Vagina (tissue), 2 donors: ENCODE measurements at places on chromosomes 7 and 10.

DNA sequence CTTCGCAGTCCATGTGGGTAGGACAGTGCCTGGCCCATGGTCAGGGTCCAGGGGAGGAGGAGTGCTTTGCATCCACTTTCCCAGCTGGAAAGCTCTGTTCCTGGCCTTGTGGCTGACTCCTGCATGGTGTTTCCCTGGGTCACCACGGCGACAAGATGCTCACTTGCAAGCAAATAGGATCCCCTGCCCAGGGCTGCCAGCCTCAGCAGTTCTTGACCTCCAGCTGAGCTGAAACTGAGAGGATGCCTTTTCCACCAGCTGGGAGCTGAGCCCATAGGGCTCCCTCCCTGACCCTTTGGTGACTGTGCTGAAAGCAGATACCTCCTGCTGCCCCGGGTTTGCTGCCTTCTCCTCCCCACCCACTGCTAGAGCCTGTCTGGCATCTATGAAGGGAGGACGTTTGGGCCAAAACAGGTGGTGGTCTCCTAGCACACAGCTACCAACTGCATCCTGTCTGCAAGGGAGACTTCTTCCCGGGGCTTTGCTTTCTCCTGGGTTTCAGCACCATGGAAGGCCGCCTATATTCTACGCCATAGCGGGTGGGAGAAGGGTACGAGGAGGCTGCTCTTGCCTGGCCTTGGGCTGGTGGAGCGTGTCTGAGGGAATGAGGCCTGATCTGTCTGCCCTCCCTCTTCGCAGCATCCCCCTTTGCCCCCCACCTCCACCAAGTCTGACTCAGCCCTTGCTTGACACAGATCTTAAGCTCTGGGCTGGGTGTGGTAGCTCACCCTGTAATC is 34.4 kb downstream of the UBTD1 start:
- H3K4me3 ChIP-seq, result no peak overlapping the region
- H3K27ac ChIP-seq, result peak overlapping the region; percentile 62
- peaks cover 17% of the 10 kb centered on the region for H3K4me1 ChIP-seq
- H3K27me3 ChIP-seq, result no peaks in the 10 kb centered on the region
- no peak for DNase-seq

GRCh38 chr7:73703757-73704639 is 15.5 kb downstream of the STX1A start:
- DNase-seq, result no peak
- H3K4me1 ChIP-seq, result peaks cover 36% of the 10 kb centered on the region
- no peaks in the 10 kb centered on the region for H3K27me3 ChIP-seq

GRCh38 chr7:37015353-37016034 is 291.2 kb upstream of the AOAH start:
- H3K4me1 ChIP-seq, result no peaks in the 10 kb centered on the region
- no peaks in the 10 kb centered on the region for H3K36me3 ChIP-seq
- no peaks in the 10 kb centered on the region for H3K27me3 ChIP-seq
- H3K27ac ChIP-seq, result no peak overlapping the region
- no peak for DNase-seq

GRCh38 chr10:18343573-18343972 is 203.3 kb downstream of the CACNB2 start:
- H3K4me3 ChIP-seq, result no peak overlapping the region
- H3K27me3 ChIP-seq, result no peaks in the 10 kb centered on the region
- H3K4me1 ChIP-seq, result no peaks in the 10 kb centered on the region
- no peaks in the 10 kb centered on the region for H3K36me3 ChIP-seq
- no peak for DNase-seq

GRCh38 chr7:85529831-85530230 is 343.0 kb upstream of the SEMA3D start:
- no peak overlapping the region for H3K4me3 ChIP-seq
- no peak for DNase-seq
- H3K36me3 ChIP-seq, result no peaks in the 10 kb centered on the region
- no peaks in the 10 kb centered on the region for H3K4me1 ChIP-seq
- no peak overlapping the region for H3K27ac ChIP-seq
